ENCODE measurements at places on chromosomes 6 and 20. TPM values are rescaled to one million over a fixed set of nuclear protein-coding genes. Genes with fewer than 3 reads are reported as not detected.

The SCRT2 gene
- 0.01 TPM for polyA plus RNA-seq

The SDHAF4 gene
- 13.4 TPM for polyA plus RNA-seq

GRCh38 chr20:45049438-45049837 lies 51.5 kb downstream of the KCNS1 start:
- DNase-seq = no peak

DNA sequence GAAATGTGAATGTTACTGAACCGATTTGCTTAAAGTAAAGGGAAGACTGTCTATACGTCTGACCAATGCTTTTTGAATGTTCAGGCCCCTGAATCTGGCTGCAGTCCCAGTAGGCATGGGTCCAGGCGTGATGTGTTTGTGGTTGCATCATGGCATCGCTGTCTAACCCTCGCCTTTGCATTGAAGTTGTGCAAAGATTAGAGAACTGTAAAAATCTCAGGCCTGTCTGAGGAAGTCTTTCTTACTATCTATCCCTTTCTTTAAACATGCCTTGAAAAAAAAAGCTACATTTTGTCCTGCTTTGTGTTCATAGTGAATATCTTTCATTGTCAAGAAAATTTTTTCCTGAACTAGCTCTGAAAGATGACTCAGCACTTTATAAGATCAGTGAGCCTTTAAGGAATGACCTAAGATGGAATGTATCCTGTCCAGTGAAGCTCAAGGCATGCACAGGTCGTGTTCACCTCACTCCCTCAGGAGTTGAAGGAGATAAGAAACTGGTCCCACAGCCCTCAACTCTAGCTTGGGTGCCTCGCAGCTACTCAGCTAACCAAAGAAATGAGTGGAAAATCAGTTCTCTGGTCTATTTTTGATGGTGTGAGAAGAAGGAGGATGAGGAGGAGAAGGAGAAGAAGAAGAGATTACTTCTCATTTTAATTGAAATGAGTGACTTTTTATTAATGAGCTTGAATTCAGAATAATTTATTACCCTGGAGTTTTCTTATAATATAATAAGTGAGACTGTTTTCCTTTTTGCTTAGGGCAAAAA lies 48.6 kb downstream of the TPD52L1 start:
- peak; percentile 32 for DNase-seq

GRCh38 chr6:72703093-72703492 lies 81.2 kb downstream of the KCNQ5 start:
- DNase-seq = no peak

The TREML2 gene
- polyA plus RNA-seq = 0.43 TPM

The KIAA1755 gene
- 8.4 TPM for polyA plus RNA-seq

DNA sequence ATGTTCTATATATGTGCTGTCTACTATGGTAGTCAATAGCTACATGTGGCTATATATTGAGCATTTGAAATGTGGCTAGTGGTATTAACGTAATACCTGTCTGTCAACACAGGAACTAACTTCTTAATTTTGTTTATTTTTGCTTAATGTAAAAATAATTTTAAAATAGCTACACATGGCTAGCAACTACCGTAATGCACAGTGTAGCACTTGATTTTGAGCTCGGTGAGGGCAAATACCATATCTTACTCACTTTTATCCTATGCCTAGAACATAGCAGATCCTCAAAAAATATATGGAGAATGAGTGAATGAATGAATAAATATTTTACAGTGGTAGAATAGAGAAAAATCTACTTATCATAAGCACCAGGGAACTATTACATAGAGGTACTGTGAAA lies 28.1 kb upstream of the TMEM170B start:
- no peak for DNase-seq

GRCh38 chr20:10652185-10652584 lies 21.6 kb downstream of the JAG1 start:
- no peak for DNase-seq

- DNase-seq = no peak
Measured at GRCh38 chr6:63600136-63600535, 27.9 kb downstream of the LOC128125822 start.

The ZSCAN12 gene
- 7.7 TPM for polyA plus RNA-seq

The LPIN3 gene
- 54.5 TPM for polyA plus RNA-seq

DNA sequence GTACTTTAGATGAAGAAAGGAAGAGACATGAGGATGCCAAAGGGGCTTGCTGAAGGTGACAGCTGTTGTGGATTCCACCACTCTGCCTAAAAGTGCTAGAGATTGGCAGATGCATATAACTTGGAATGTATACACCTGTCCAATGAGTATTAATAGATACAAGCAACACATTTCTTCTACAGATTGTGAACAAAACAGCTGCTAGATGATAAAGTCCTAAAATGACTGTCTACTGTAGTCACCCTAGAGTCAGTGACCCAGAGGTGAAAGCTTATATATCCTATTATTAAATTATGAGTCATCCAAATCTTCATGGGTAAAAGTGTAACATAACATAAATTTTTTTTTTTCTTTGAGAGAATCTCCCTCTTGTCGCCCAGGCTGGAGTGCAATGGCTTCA lies 5.2 kb downstream of the RNF217 start:
- no peak for DNase-seq

- DNase-seq = no peak
Measured at GRCh38 chr6:52162940-52163908, 23.0 kb upstream of the IL17A start.

The ASIP gene
- polyA plus RNA-seq = 0.27 TPM

- no peak for DNase-seq
Measured at GRCh38 chr6:16948396-16948795, 153.5 kb upstream of the STMND1 start.

GRCh38 chr20:23879811-23880374 lies 345 bp upstream of the CST5 start:
- DNase-seq = peak; percentile 26

GRCh38 chr6:11592294-11592906 lies 54.9 kb downstream of the TMEM170B start:
- DNase-seq = no peak

The CRNKL1 gene
- polyA plus RNA-seq = 26.3 TPM

- peak; percentile 98 for DNase-seq
Measured at GRCh38 chr6:12343440-12344162, 53.4 kb downstream of the EDN1 start.

The GNAS-AS1 gene
- 0.40 TPM for polyA plus RNA-seq

The PRKN gene
- 2.5 TPM for polyA plus RNA-seq

The OXT gene
- 5.2 TPM for polyA plus RNA-seq

GRCh38 chr20:22414305-22414742 lies 170.0 kb downstream of the FOXA2 start:
- peak; percentile 8 for DNase-seq

GRCh38 chr20:37649017-37649416 lies 44.8 kb upstream of the CTNNBL1 start:
- DNase-seq = no peak

- no peak for DNase-seq
Measured at GRCh38 chr6:56643379-56644089, 845 bp upstream of the DST start.

The SGK1 gene
- polyA plus RNA-seq = 41.2 TPM

The CRIP3 gene
- 8.4 TPM for polyA plus RNA-seq

The CHRNA4 gene
- 0.45 TPM for polyA plus RNA-seq

DNA sequence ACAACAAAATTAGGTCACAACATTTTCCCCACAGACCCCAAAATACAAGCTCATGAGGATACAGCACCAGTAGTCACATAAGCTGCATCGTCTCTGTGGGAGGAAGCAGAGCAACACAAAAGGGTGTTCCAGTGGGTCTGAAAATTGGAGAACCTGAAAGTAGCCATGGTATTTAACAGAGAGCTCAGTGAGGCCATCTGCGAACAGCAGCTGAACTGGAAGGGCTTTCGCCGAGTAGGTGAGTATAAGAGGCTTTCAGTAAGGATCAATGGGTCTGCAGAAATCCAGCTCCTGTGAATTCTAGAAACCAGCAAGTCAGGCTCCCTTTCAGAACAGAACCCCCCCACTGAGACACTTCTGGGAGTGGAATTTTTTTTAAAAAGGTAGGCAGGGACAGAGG lies 120.0 kb upstream of the RREB1 start:
- no peak for DNase-seq

DNA sequence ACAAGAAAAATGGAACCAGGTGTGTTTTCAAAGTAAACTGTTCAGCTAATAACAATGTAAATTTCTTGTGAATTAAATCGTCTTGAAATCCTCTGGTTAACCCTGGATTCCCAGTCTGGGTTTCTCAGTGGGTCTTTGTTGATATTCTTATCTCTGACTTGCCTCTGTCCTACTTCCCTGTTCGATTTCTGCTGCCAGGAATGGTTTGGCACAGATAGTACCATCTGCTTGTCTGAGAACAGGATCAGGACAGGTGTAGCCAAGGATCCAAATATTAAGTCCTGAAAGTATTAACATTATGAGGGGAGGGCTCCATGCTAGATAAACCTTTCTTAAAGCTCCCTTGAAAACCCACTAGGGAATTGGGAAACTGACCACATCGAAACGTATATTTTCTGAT lies 30.1 kb downstream of the ARFGEF2 start:
- no peak for DNase-seq

DNA sequence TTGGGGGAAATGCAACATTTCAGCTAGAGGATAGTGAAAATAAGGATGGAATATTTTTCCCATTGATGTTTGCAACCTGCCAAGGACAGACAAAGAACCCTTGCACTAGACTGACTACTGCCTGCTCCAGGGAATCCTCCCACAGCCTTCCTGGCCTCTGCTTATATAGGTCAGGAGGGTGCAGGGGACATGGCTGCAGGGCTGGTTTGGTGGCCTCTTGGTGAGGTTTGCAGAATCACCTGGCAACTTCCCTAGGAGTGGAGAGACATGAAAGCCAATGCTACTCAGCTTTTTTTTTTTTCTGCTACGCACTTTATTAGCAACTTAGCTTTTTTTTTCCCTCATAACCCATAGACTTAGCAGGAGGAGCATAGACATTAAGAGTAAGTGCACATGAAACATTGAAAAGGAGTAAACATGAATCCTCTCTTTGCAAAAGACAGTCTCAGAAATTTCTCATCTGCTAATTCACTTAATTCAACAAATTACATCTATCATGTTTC lies 39.8 kb upstream of the CDYL start:
- DNase-seq = no peak

The SDCBP2 gene
- 62.8 TPM for polyA plus RNA-seq

DNA sequence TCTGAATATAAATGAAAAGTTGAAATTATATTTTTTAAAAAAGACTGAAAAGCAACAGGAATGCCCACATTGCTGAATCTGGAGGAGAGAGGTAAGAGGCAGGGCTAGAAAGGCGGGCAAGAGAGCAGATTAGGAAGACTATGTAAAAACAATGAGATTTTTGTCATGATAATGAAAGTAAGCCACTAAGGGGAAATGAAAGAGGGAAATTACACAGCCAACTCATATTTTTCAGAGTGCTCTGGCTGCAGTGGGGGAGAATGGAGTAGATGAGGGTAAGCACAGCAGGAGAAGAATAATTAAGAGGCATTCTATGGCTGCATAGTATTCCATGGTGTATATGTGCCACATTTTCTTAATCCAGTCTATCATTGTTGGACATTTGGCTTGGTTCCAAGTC lies 281.9 kb downstream of the PKHD1 start:
- no peak for DNase-seq

DNA sequence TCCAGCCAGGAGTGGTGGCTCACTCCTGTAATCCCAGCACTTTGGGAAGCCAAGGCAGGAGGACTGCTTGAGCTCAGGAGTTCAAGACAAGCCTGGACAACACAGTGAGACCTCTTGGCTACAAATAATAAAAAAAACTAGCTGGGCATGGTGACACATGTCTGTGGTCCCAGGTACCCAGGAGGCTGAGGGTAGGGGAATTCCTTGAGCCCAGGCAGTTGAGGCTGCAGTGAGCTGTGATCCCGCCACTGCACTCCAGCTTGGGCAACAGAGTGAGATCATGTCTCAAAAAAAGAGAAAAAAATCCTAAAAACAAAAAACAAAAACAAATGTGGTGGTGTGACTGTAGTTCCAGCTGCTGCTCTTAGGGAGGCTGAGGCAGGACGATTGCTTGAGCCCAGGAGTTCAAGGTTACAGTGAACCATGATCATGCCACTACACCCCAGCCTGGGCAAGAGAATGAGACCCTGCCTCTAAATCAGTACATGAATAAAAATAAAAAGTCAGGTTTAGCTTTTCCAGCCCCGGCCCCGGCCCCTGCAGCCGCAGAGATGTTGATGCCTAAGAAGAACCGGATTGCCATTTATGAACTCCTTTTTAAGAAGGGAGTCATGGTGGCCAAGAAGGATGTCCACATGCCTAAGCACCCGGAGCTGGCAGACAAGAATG lies 13.5 kb upstream of the SNRPC start:
- DNase-seq = no peak

DNA sequence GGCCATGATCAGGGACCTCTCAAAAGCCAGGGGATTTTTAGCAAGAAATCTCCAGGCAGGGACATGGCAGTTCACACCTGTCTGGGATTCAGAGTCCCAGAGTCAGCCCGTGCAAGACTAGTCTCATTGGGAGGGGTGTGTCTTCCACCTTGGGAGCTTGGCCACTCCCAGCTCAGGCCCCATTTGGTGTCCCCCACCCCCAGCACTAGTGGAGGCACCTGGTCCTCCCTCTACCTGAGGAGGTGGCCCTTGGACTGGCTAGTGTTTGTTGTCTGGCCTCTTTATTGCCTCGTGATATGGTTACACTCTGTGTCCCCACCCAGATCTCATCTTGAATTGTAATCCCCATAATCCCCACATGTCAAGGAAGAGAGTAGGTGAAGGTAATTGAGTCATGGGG lies 140.8 kb upstream of the PHACTR3 start:
- DNase-seq = no peak

The ISM1 gene
- polyA plus RNA-seq = 0.81 TPM

The ZNF337 gene
- polyA plus RNA-seq = 28.0 TPM

DNA sequence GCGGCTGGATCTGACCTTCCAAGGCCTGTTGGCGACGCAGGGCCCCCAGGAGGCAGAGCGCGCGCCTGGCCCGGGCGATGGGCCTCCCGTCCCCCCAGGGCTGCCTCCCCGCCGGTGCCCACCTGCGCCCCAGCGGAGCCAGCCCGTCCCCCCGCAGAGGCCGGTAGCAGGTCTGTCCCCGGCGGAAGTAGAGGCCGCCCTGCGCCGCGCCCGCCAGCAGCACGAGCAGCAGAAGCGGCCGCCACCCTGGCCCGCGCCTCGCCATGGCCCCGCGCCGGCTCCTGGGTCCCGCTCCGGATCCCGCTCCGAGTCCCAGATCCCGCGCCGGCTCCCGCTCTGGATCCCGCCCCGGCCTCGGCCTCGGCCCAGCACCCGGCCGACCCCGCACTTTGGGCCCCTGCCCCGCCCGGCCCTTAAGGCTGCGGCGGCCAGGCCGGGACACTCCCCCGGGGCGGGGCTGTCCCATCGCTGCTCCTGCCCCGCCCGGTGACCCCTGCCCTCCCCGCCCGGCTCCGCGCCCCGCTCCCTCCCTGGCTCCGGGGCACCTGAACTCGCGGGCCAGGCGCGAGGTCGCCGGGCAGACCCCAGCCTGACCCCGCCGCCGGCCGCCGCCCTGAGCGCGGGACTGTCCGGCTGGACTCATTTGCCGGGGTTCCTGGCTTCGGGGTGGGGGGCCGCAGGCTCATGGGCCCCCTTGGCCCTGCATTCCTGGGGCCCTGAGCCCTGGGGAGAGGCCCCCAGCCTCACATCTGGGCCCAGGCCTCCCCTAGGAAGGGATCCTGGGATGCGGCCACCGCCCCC lies at the start of gene CTSZ:
Gene CTSZ (minus strand): TSS at position 391 of the 801 bp plus-strand sequence. CDS start 126 bp downstream, at position 265.
- DNase-seq = peak; percentile 89

GRCh38 chr20:17430125-17430950 lies 100.8 kb downstream of the BFSP1 start:
- DNase-seq = no peak

- DNase-seq = peak; percentile 75
Measured at GRCh38 chr20:14470231-14470899, 133.0 kb upstream of the FLRT3 start.

Data from large intestine (tissue), 12 donors.